ENCODE measurements at places on chromosomes 7 and 10.
A peak's percentile ranks its signal among the peaks of the same experiment; 100 is the strongest.

GRCh38 chr7:118080947-118081346, 103.0 kb upstream of the LSM8 start:
- DNase-seq = no peak

DNA sequence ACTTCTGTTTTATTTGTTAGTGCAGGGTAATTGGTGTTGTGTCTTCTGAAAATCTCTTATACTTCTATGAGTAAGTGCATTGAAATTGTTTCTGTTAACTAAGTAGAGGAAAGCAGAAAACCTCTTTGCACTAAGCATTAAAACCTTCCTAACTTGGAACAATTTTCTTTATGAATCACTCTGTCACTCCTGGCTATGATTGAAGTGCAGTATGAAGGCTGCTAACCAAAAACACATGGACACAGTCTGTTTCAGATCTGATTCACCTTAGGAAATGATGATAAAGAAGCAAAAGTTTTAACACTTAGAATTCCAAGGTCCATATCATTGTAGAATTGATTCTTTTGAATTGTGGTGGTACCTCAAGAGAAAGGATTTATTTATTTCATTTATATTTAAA, 41.9 kb downstream of the MET start:
- DNase-seq = no peak

- DNase-seq = no peak
Observed at GRCh38 chr10:13450069-13450468, 78.7 kb downstream of the BEND7 start.

DNA sequence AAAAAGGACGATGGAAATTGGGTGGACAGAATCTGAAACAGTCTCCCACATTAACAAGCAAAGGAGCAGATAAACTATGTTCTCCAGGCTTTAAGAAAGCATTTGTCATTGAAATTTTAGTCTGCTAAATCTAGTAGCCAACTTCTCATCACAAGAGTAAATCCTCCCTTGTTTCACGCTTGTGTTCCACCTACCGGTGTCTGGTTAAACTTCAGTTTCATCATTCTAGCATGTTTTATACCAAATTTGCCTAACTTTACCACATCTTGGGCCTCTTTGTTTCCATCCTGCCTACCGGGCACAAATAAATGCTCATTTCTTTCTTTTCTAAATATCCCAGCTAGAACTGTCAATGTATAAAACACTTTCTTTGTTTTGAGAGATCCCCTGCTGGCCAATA, 5.8 kb downstream of the LIPA start:
- no peak for DNase-seq

GRCh38 chr10:132239126-132240031, 52.6 kb downstream of the DPYSL4 start:
- no peak for DNase-seq

DNA sequence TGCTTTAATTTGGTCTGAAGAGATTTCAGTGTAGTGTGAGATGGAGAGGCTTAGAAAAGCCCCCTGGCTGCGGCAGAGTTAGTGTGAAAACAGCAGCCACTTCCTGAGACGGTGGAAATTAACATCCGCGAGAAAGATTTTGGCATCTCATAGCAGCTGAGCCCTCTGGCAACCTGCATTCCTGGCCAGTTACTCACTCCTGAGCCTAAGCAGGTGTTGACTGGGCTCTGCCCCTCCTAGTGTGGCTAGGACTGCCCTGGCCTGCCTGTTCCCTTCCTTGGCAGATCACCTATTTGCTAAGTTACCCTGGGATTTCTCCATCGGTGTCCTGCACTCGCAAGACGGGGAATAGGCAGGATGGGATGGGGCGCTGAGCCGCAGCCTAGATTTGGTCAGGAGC, 57.6 kb upstream of the LMTK2 start:
- DNase-seq = no peak

- DNase-seq = no peak
Observed at GRCh38 chr10:79181698-79182521, 113.1 kb downstream of the ZMIZ1 start.

- DNase-seq = no peak
Observed at GRCh38 chr10:43200538-43201390, 62.5 kb downstream of the CSGALNACT2 start.

DNA sequence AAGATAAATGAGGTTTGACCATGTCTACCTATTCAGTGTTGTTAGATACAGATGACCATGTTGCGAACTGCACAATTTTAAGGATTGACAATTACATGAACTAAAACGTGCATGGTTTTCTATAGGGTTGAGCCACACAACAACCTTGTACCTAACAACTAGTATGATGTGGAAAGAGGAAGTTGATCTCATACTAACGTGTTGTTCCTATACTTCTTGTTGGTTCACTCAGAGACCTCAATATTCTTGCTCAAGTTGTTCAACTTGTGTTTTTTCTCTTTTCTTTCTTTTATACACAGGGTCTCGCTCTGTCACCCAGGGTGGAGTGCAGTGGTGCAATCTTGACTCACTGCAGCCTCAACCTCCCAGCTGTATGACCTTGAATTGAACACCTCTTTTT, 6.1 kb upstream of the KEL start:
- DNase-seq = no peak

GRCh38 chr10:97836446-97836845, 13.2 kb upstream of the GOLGA7B start:
- DNase-seq = no peak

GRCh38 chr10:28256776-28257175, 46.1 kb downstream of the MPP7 start:
- DNase-seq = no peak

GRCh38 chr7:138726288-138726687, 25.1 kb upstream of the SVOPL start:
- no peak for DNase-seq

DNA sequence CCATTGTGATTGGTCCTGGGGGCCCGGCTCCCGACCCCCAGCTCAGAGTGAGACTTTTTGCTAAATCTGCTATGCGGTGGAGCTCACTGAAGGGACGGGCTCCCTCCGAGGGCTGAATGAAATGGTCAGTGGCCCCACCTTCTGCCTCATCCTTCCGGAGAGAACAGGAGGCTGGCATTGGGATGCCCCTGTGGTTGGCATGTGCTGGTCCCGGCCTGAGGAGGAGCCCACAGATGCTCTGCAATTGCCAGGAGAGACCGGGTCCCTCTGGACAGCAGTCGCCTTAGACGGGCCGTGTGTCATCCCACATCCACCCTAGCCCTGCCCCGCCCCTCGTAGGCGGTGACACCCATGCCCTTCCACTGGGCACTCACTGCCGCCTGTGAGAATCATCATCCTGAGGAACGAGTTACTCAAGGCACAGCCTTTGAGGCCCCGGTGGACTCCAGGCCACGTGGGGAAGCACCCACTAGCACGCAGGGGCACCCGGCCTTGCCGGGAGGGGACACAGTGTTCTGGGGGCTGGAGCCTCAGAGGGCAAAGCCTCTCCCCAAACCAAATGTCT, 21.2 kb upstream of the DPYSL4 start:
- DNase-seq = no peak

DNA sequence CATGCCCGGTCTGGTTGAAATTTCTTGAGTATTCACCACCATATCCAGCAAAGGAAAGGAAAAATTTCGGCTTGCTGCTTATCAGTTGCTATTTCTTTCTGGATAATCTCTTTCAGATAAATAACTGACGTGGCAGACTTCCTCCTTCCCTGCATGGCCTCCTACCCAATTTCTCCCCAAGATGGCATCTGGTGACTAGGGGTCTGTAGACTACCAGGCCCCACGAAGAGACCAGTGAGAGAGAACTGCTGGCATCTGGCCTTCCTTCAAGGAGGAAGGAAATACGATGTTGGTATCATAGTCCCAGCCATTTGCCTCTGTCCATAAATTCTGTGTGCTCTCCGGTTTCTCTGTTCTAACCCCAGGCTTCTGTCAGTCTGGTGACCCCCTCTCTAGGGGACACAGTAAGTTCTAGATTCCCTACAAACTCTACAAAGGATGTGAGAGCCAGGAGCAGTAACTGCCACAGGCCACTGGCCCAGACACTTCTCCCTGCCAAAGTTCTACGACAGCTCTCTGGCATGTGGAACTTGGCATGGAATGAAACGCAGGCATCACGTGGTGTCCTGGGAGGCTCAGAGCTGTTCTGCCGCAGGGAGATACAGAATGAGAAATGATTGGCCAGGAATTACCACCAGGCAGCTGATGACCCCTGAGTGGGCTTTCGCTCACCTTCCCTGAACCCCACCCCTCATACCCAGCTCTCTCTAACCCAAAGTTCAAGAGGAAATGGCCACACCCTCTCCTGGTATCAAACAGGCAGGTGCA, 30.0 kb upstream of the MSRB2 start:
- DNase-seq = no peak

GRCh38 chr7:12583176-12583575, 12.7 kb downstream of the SCIN start:
- DNase-seq = no peak

DNA sequence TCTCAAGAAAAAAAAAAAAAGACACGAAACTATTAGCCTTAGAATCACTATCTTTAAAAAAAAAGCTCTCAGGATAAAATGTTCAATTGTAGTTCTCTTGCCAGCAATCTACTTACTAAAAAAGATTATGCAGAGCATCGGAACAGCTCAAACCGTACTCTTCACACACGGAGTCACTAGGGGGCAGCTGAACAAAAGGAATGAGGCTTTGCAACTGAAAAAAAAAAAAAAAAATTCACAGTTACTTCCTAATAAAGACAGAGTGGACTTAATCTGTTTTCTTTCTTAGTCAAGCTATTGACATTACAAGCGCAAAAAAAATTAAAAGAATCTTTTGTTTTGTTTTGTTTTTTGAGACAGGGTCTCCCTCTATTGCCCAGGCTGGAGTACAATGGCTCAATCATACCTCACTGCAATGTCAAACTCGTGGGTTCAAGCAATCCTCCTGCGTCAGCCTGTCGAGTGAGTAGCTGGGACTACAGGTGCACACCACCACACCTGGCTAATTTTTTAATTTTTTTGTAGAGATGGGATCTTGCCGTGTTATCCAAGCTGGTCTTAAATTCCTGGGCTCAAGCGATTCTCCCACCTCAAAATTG, 11.5 kb downstream of the PMS2 start:
- DNase-seq = peak; percentile 3

- no peak for DNase-seq
Observed at GRCh38 chr10:48819783-48820182, 119.9 kb downstream of the LRRC18 start.

DNA sequence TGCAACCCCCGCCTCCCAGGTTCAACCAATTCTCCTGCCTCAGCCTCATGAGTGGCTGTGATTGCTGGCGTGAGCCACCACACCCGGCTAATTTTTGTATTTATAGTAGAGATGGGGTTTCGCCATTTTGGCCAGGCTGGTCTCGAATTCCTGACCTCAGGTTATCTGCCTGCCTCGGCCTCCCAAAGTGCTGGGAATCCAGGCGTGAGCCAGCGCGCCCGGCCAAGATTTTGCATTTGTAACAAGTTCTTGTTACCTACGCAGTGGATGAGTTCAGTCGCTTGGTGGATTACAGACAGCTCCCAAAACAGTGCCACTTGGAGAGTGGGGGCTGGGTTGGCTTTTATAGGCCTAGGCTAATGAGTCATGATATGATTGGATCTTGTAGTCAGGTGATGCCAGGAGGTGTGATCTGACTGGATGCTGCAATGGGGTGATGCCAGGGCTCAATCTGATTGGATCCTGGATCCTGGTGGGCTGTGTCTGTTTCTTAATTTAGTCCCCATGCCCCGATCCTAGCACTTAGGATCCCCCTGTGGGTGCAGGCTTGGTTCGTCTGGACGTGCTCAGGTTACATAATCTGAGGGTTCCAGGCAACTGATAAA, 20.3 kb downstream of the SBDS start:
- DNase-seq = no peak

DNA sequence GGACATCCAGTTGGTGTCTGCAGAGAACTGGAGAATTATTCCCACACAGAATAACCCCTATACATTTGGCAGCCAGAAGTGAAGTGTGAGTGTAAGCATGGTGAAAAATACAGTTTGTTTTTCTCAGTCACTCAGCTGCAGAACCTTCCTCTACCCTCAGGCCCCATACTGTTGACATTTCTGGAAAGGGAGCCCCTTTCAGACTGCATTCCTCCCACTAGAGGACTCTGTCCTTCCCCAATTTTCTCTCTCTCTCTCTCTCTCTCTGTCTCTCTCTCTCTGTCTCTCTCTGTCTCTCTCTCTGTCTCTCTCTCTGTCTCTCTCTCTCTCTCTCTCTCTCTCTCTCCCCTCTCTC, 86.8 kb upstream of the STEAP1B start:
- no peak for DNase-seq

- DNase-seq = no peak
Observed at GRCh38 chr10:14144451-14144850, 186.3 kb downstream of the FRMD4A start.

DNA sequence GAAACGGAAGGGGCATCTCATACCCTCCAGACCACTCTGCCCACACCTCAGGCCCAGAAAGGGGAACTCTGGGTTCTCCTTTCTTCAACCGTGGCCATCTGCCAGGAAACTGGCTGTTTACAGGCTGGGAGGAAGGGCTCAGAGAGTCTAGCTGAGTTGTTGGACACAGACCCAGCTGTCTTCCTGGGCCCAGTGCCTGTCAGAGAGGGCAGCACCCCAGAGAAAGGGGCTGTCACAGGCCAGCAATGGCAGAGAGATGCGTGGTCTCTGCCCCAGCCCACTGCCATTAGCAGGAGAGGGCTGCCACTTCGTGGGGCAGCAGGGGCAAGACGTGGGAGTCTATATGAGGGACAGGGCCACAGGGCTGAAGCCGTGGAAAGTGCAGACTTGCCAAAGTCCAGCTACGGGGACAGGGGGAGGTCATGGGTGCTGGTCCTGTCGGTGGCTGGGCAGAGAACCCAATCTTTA, 11.0 kb downstream of the GRID1 start:
- no peak for DNase-seq

DNA sequence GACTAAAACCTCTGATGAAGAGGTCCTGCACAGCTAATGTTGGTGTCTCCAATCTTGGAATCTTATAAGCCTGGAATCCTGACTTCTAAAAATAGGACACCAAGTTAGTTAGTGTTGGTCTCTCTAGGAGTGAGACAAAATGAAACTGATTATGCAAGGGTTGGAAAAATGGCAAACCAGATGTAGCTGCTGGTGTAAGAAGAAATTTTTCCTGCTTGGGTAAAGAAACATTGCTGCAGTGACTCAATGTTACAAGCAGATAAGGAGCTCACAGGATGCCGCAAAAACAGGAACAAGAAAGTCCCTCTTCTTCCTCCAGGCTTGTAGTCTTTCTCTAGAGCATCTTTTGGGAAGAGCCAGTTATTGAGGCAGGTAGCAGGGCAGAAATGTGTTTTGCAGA, 449.0 kb downstream of the ETV1 start:
- no peak for DNase-seq

- DNase-seq = no peak
Observed at GRCh38 chr7:157306846-157307838, 29.7 kb upstream of the DNAJB6 start.

All from NCI-H187 treated with DMSO at 0.1 percent for 48 hours (cell line).